ENCODE measurements at places on chromosomes 13 and 19.

- no peak for DNase-seq
These were observed 1.9 kb downstream of the ZNF586 start for GRCh38 chr19:57771417-57771816.

DNA sequence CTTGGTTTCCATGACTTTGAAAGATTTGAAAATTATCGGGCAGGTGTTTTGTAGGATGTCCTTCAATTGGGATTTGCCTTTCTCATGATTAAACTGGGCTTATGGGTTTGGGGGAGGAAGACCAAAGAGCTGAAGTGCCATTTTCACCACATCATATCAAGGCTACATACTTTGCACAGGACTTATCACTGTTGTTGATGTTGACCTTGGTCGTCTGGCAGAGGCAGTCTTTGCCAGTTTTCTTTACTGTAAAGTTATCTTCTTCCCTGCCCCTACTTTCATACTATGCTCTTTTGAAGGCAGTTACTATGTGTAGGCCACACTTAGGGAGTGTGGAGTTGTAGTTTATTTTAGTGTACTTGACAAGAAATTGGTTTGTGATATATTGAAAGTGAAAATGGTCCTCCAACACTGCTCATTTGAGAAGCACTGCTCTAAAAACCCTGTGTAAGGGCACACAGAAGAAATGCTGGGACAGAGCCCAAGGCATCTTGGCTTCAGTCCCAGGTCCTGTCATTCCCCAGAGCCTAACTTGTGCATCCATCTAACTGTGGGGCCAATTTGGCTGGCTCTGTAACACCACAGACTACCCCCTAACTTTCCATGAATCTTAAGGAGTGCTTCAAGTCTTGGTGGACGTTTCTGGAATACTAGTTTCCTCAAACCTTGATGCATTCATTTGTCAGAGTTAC is 384.9 kb downstream of the KCNRG start:
- no peak for DNase-seq

DNA sequence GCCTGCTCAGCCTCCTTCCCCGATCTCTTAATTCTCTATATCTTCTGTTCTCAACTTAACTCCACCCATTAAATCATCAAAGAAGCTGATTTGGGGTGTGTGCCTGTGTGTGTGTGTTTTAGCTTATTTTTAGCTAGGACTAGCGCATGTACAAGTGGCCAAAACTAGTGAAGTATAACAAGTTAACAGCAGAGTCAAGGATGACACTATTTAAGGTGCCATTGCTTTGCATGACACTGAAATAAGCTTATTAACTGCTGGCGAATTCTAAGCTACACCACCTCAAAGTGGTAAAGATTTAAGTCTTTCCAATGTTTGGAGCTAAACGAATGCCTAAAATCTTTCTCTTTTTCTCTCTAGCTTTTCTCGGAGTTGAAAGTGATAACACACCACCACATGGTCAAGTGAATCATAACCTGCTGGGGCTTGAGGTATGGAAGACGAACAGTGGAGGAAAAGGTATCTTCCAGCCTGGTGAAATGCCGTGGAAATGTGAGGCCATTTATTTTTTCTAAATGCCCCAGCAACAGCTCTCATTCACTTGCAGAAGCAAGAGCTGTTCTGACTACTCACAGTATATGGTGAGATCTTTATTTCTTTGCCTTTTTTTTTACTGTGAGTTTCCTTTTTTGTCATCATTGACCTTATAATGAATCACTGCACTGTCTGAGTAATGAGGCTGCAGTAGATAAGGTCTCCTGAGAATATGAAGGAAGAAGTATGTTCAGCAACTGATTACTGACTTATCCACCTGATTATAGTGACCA is 570.3 kb downstream of the PCDH9 start:
- DNase-seq = no peak

DNA sequence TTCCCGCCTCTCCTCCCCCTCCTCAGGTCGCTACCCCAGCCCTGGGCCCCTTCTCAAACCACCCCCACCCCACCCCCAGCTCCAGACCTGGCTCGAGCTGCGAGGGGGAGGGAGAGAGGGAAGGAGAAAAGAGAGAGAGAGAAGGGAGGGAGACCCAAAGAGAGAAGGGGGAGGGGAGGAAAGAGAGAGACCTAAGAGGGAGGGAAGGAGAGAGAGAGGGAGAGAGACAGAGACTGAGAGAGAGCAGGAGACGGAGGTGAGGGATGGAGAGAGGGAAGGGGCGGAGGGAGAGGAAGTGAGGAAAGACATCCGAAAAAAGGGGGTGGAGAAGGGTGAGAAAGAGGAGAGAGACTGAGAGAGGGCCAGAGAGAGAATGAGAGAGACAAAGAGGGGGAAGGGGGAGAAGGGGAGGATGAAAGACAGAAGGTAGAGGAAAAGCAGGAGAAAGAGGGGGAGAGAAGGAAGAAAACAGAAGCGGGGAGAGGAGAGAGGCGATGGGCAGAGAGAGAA is 2.0 kb upstream of the SPACA6 start:
- DNase-seq = no peak

DNA sequence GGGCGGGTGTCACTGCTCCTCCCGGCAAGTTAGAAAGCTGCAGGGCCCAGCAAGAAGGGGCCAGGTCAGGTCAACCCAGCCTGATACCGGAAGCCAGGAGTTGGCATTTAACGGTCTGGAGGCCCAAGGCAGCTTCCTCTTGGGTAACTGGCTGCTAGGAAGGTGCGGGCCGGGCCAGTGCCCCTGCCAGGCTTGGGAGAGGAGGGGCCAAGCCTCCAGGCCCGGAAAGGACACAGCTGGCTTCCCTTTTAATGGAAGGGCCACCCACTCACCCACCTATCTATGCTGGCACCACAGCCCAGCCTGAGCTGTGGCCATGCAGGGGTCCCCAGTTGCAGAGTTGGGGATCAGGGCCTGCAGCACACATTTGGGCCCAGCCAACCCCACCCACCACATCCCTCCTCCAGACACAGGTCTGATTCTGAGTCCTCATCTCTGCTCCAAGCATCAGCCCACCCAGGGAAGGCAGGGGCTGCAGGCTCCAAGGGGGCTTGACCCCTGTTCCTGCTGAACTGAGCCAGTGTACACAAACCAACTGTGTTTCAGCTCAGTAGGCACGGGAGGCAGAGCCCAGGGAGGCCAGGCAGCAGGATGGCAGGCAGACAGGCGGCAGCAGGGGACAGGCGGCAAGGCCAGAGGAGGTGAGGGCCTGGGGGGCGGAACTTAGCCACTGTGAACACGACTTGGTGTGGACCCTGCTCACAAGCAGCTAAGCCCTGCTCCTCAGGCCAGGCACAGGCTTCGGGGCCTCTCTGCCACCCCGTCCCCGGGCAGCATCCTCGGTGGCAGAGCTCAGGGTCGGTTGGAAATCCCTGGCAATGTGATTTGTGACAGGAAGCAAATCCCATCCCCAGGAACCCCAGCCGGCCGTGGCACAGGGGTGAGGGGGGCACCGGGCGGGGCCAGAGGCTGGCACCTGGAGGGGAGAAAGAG is 40.8 kb downstream of the ZSWIM4 start:
- no peak for DNase-seq

- DNase-seq = no peak
These were observed 200.2 kb downstream of the DCLK1 start for GRCh38 chr13:35930665-35931631.

DNA sequence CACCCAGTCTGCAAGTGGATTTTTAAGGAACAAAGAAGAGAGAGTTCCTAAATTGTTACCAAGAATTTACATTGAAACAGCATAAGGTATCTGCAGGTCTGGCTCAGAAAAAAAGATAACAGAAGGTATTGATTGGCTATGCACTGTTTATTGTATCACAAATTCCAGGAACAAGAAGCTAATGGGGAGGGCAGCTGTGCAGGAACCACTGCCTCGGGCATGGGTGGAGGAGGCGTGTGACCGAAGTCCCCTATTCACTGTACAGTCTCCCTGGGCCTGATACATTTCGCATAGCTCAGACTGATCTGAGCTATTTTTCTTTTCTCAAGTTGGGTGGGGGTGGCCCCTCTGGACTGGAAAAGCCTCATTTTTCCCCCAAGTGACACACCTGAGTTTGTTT is 11.7 kb downstream of the NECTIN2 start:
- DNase-seq = no peak

- DNase-seq = no peak
These were observed 6.5 kb downstream of the FLT3 start for GRCh38 chr13:28093881-28094280.

Data from stimulated activated CD4-positive, alpha-beta T cell treated with anti-CD3 and anti-CD28 coated beads, Interleukin-12 subunit alpha, Interleukin-12 subunit beta, amount 100 ng/mL, for 4 hours (primary cell).